HTR-8/SVneo (cell line): ENCODE measurements at places on chromosomes 12 and 14.

GRCh38 chr14:24365600-24366412 lies 2.2 kb upstream of the NFATC4 start:
- DNase-seq: peak; percentile 56

DNA sequence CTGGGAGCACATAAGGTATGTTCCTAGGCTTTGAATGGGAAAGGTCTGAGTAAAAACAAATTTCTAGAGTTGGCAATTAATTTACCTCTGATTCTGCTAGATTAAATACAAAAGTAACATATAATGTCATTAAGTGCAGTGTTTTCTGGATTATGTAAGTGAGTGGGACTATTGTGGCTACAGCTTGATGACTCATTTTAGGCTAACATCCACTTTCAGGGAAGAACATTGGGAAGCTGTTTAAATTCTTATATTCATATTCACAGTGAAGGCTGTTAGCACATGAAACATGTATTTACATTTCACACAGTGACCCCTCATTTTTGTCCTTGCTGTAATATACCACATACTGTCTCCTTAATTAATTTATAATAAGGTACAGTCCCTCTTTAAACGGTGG lies 13.2 kb upstream of the BMAL2 start:
- DNase-seq: no peak

- no peak for DNase-seq
Observed at GRCh38 chr12:124753993-124754392, 109.7 kb downstream of the SCARB1 start.

DNA sequence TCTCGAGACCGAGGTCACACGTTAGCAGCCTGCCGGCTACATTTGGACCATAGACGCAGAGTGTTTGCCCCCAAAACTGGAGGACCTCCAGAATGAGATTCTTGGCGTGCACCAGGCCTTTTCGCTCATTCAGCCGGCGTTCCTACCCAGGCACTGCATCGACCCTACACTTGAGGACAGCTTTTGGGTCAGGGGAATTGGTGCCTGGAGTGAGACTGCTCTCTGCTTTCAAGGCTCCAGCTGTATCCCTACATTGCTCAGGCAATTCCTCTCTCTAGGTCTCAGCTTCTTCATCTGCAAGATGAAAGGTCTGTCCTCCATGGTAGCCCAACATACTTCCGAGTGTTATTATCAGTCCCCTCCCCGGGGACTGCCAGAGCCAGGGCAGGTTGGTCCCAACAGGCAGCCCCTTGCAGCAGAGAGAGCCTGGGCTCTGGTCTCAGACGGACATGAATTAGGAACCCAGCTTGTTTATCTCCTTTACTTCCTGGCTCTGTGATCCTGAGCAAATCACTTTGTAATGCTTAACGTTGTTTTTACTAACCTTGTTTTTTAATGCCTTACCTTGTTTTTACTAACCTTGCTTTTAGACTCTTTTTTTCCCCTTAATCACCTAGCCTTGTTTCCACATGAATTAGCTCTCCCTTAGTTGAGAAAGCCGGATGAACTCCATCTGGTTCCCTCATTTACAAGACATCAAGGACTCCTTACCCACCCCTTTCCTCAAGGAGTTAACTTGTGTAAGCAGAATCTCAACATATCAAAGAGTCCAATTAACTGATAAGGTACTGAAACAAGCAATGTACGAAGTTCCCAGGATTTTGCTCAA lies 892 bp downstream of the TCHP start:
- DNase-seq: peak; percentile 29

DNA sequence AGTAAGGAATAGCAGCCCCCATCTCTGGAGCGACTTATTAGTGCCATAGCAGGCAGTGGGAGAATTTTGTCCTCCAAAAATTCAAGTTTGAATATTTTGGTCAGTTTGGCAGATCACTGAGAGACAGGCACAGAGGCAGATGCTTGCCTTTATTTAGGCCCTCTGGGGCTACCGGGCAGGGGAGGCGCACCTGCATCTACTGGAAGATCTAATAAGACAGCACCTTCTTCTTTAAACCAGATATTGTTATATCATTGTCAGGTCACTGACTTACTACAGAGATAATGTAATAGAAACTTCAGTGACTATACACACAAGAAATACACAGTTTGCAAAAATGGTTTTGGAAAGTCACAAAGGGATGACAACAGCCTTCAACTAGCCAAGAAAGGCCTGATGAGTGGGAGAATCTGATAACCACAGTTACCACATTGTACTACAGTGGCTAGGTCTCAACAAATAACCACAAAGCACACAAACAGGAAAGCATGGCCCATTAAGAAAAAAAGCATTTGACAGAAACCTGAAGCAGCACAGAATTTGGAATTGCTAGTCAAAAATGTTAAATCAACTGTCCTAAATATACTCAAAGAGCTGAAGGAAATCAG lies 56.8 kb downstream of the CDK17 start:
- DNase-seq: no peak

- no peak for DNase-seq
Observed at GRCh38 chr12:124013073-124013472, 40.1 kb downstream of the ZNF664 start.

DNA sequence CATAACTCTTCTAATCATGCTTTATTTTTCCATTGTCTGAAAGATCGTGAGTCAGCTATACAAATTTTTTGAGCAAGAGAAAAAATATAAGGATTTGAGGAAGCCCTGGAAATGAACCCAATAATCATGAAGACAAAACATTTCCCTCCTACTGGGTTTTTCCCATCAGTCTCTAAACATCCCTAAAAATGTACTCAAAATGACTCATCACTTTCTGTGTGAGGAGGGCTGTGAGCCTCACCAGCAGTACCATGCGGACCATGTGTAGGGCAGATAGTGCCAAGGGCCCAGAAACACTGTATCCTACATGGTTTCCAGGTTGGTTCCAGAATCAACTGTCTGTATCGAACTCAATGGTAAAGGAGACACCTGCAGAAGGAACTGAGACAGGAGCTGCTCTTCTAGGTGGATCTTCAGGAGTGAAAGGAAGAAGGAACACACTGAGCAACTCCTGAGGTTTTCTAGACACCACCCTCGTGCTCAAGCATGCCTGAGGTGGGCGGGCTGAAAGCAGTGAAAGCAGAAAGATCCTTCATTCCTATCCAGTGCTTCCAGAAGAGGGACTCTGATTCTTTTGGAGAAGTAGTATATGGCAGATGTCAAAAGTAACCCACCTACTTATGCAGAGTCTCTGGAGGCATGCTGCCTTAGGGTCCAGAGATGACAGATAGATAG lies 48.6 kb upstream of the RHOJ start:
- peak; percentile 69 for DNase-seq

DNA sequence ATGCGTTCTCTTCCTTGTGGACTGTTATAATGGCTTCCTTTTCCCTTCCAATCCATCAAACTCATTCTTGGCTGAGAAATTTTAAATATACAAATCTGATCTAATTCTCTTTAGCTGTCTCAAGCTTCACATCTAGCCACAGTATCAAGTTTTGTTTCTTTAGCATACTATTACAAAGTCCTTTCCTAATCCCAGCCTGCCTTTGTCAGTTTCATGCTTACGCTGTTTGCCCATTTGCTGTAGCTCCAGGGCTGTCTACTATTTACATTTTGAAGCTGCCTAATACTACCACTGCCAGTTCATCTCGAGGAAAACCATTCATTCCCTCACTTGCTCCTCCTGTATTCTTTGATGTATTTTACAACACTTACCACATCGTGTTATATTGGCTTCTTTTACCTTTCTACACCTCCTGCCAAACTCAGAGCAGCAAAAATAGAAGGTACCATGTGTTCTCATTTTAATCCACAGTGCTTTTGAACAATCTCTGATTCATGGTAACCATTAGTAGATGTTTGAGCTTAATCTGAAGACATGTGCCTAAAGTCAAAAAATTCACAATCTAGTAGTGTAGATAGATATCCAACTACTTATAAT lies 42.9 kb downstream of the ARID4A start:
- DNase-seq: no peak

DNA sequence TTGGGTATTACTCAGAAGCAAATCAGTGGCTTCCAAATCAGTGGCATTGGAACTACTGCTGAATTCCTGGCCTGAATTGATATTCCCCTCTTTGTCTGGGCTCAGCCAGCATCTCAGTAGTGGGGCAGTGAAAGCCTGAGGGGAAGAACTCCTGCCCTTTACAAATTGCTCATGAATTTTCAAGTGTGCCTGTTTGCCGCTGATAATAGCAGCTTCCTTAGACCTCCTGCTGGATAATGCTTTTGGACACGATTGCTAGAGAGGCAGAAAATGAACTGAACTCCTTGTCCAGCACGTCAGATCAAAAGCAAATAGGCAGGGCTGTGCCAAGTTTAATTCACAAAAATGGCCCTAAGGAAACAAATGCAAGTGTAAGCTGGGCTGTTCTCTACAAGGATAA lies 91.3 kb upstream of the GZMB start:
- no peak for DNase-seq

GRCh38 chr12:70733385-70733784 lies 96.2 kb upstream of the PTPRB start:
- peak; percentile 69 for DNase-seq

- no peak for DNase-seq
Observed at GRCh38 chr12:110444455-110444854, 5.7 kb downstream of the ARPC3 start.

GRCh38 chr12:107373238-107373809 lies 280.0 kb upstream of the CRY1 start:
- DNase-seq: no peak

DNA sequence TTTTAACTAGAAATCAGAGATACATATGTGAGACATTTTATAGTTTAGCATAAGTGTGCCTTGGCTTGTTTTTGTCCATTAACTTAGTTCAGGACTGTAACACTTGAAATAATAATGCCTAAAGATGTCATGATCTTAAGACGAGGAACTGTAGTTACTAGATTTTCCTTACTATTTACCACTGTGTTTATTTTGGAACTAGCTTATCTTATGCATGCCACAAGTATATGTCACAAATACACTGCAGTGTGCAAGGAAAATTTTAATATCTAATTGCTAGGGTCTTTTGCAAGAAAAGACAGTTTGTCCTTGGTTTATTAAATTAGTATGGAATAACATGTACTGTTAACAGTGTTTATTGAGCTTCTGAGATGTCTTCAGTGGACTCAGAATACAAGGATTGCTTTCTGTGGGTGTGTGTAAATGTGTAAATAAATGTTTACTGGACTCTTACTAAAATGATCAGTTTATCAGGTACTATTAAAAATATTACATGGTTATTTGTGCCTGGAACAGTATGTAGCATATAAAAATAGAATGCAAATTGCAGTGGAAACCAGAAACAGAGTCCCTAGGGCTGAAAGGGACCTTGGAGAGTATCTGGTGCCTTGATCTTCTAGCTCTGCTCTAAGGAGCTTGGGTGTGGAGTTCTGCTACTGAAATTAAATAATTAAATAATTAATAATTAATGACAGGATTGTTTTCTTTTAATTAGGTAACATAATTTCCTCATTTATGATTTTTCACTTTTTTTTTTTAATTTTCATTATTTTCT lies 58.1 kb downstream of the FGD4 start:
- DNase-seq: no peak

DNA sequence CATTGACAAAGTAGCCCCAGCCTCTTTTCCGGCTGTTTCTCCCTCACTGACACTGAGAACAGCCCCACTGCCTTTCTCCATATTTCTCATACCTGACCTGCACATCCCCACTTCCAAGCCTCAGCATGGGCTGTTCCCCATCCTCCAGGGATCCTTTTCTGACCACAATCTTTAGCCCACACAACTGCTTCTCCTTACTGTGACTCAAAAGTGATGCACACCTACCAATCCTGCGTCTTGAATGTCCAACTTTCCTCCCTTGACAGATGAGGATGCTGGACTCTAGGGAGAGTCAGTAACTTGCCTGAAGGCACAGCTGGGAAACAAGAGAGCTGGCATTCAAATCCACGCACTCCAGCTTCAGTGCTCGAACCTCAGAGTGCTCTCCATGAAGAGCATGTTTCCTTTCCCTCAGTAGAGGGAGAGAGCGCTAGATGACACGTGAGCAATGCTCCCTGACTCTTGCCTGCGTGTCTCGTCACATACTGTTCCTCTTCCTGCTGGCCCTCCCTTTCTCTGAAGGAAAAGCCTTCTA lies 75.6 kb downstream of the NTF3 start:
- no peak for DNase-seq

- DNase-seq: no peak
Observed at GRCh38 chr14:61296151-61296550, 15.0 kb upstream of the TMEM30B start.

- no peak for DNase-seq
Observed at GRCh38 chr14:93431036-93431670, 414 bp downstream of the UNC79 start.
